ENCODE measurements at places on chromosomes 2 and 18. TPM values are rescaled to one million over a fixed set of nuclear protein-coding genes. Genes with fewer than 3 reads are reported as not detected.

The BMP10 gene
- total RNA-seq = not detected

The TSPYL6 gene
- not detected for total RNA-seq

The CHRND gene
- total RNA-seq = not detected

- H3K27me3 ChIP-seq = peaks cover 30% of the 10 kb centered on the region
- H3K27ac ChIP-seq = no peak overlapping the region
- no peaks in the 10 kb centered on the region for H3K36me3 ChIP-seq
- no peak for DNase-seq
Measured at GRCh38 chr2:96470636-96471035, 34.5 kb downstream of the NEURL3 start.

- H3K36me3 ChIP-seq = no peaks in the 10 kb centered on the region
- H3K27ac ChIP-seq = no peak overlapping the region
- no peak overlapping the region for H3K4me3 ChIP-seq
- peaks cover under 1% of the 10 kb centered on the region for H3K4me1 ChIP-seq
Measured at GRCh38 chr2:11493282-11493681, 27.3 kb upstream of the E2F6 start.

DNA sequence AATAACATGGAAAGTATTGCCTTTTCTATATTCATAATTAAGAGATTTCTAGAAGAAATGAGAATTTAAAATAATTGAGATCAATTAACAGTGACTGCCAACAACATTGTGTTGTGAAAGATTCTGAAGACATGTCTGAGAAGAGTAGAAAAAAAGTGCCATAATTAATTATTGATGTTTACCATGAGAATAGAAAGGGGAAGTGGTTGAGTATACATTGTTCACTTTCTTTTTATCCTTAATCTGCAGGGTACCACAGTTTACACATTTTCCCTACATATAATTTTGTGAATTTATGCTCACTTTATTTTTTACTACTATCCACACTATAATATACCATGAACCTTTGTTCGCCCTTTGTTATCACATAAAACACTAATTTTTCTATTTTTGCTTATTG, 47.1 kb upstream of the UBE2E3 start:
- no peak overlapping the region for H3K27ac ChIP-seq
- no peak overlapping the region for H3K4me3 ChIP-seq
- no peaks in the 10 kb centered on the region for H3K36me3 ChIP-seq
- H3K4me1 ChIP-seq = no peaks in the 10 kb centered on the region

DNA sequence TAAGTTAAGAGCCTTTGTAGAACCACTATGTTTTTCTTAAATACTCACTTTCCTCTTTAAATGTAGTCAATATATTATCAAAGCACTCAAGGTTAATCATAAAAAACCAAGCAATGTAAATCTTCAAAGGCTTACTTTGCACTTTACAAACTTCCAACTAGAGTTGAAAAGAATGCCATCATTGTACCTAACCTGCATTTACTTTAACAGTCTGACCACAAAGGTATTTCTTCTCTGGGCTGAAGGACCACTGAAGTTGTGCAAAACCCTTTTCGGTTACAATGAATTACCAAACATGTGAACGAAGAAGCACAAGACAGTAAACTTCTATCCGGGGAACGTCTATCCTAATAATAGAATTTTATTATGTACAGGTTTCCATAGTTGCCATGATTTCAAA, 3.0 kb downstream of the HNRNPLL start:
- peak overlapping the region; percentile 95 for H3K4me3 ChIP-seq
- peaks cover 7% of the 10 kb centered on the region for H3K36me3 ChIP-seq
- H3K27ac ChIP-seq = peak overlapping the region; percentile 86
- H3K27me3 ChIP-seq = no peaks in the 10 kb centered on the region
- peaks cover 59% of the 10 kb centered on the region for H3K4me1 ChIP-seq

DNA sequence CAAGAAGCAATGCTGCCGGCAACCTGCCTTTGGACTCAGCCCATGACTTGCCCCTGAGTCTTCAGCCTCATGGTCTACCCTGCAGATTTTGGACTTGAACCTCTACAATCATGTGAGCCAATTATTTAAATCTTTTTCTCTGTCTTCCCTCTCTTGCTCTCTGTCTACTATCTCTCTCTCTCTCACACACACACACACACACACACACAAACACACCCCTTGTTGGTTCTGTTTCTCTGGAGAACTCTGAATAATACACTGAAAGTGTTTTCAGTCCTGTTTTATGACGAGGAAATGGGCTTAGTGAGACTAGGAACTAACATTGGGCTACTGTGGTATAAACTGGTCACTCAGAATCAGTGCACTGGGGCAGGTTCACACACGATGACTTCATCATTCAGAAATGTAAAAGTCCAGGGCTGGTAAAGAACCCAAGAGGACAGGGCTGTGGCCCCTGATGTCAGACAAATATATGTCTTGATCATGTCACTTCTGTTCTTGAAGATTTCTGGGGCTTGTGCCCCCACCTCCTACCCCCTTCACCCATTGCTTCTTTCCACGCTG, 266.1 kb upstream of the SIX2 start:
- peaks cover 19% of the 10 kb centered on the region for H3K4me1 ChIP-seq
- H3K36me3 ChIP-seq = no peaks in the 10 kb centered on the region
- DNase-seq = peak; percentile 10
- peaks cover 14% of the 10 kb centered on the region for H3K27me3 ChIP-seq

DNA sequence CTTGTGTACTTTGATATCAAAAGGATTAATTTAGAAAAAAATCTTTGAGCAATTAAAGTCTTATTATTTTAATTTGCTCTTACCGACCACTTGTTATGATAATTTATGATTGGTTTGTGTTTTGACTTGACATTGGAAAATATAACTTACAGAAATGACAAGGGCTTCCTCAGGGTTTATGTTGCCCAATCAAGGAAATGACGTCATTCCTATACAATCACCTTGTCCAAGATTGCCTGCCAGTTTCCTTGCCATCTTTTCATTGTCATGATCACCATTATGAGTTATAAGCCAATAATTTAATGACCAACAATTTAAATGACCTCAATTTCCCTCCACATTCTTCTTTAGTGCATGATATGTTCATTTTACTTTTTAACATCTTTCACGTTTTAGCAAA, 351.8 kb upstream of the TMEFF2 start:
- H3K36me3 ChIP-seq = no peaks in the 10 kb centered on the region
- H3K27ac ChIP-seq = no peak overlapping the region
- no peaks in the 10 kb centered on the region for H3K4me1 ChIP-seq
- no peak for DNase-seq
- H3K4me3 ChIP-seq = no peak overlapping the region
- no peaks in the 10 kb centered on the region for H3K27me3 ChIP-seq

DNA sequence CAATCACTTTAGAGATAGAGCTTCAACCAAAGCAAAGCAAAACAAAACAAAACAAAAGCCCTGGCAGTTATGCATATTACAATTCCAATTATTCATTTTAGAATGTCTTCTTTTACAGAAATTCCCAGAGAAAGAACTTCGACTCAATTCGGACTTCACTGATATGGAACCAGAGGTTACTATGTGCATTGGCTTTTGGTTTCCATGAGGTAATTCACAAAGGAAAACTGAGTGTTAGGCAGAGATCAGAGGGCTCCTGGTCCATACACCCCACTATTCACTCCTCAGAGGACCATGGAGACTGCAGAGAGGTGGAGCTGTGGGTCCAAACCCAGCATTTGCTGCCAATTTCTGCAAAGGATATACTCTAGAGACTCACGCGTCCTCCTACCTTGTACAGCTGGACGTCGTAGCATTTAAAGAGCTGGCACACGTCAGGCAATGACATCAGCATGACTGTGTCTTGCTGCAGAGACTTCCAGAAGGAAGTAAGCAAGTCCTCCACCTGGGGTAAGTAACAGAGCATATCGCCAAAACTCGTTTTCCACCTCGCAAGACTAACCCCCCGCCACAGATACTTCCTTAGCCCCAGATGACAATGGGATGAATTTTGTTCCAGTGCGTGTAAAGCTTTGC, 31.3 kb upstream of the CREG2 start:
- no peak overlapping the region for H3K4me3 ChIP-seq
- no peaks in the 10 kb centered on the region for H3K27me3 ChIP-seq
- no peak overlapping the region for H3K27ac ChIP-seq
- H3K4me1 ChIP-seq = no peaks in the 10 kb centered on the region
- peaks cover 23% of the 10 kb centered on the region for H3K36me3 ChIP-seq

- H3K36me3 ChIP-seq = 0 out of 2 replicates have a peak, but pooled peaks cover 6% of the 10 kb centered on the region
- peak; percentile 43 for DNase-seq
- H3K27ac ChIP-seq = no peak overlapping the region
- peaks cover 42% of the 10 kb centered on the region for H3K4me1 ChIP-seq
- peaks cover 2% of the 10 kb centered on the region for H3K27me3 ChIP-seq
Measured at GRCh38 chr18:10234912-10235660, 219.3 kb upstream of the APCDD1 start.

DNA sequence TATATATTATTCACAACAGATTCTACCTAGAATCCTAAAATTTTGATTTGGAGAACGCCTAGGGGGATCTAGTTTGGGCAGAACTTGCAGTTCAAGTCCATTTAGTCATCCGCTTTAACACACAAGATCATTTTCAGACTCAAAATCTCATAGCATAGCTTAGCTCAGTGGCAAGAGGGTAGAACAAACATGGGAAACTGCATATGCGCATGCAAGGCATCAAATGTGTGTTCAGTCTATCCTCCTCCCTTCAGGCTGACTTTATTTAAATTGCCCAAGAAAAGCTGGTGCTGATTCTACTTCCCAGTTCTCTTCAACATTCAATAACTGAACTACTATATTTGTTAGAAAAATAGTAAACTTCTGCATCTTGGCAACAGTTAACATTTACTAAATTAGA, 79.6 kb upstream of the NRXN1 start:
- H3K4me3 ChIP-seq = no peak overlapping the region
- H3K36me3 ChIP-seq = no peaks in the 10 kb centered on the region
- no peak for DNase-seq
- no peaks in the 10 kb centered on the region for H3K4me1 ChIP-seq
- no peaks in the 10 kb centered on the region for H3K27me3 ChIP-seq
- no peak overlapping the region for H3K27ac ChIP-seq

DNA sequence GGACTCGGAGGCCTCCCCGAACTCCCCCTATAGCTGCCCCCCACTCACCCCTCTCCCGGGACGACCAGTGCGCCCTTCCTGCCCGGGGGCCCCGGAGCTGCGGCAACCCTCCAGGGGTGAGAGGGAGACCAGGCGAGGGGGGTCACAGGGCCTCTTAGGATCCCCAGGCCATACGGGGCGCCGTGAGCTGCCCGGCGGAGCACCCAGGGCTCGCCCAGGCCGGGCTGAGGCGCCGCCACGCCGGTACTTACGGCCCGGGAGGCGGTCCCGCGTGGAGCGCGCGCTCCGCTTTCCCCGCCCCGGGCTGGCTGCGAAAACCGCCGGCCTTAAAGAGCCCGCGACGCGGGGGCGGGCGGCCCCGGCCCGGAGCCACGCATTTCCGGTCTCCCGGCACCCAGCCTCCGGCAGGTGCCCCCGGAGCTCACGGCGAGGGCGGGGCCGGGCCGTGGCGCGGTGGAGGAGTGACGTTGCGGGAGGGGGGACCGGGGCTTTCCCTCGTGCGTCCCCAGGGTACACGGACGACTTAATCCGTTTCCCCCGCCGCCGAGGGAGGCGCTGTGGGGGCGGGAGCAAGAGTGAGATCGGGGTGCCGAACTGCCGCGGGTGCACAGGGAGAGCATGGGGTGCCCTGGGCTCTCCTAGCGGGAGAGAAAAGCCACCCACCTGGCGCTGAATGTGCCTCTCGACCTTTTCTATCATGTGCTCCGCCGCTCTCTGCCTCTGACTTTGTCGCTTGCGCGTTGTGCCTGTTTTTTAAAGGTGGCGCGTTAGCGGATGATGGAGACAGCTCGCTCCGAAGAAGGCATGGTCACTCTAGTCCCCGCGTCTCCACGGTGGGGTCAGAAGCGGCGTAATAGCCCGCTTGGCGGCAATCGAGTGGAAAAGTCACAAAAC, at the start of gene METTL21A:
Gene METTL21A (minus strand): TSS at position 381 of the 894 bp plus-strand sequence. CDS start 1,019 bp downstream, outside the sequence.
- peak within 1 kb of the TSS; percentile 95 for H3K4me3 ChIP-seq
- peaks cover 6% of the 10 kb centered on the region for H3K36me3 ChIP-seq
- H3K27me3 ChIP-seq = peaks cover 4% of the 10 kb centered on the region
- peak; percentile 60 for DNase-seq

DNA sequence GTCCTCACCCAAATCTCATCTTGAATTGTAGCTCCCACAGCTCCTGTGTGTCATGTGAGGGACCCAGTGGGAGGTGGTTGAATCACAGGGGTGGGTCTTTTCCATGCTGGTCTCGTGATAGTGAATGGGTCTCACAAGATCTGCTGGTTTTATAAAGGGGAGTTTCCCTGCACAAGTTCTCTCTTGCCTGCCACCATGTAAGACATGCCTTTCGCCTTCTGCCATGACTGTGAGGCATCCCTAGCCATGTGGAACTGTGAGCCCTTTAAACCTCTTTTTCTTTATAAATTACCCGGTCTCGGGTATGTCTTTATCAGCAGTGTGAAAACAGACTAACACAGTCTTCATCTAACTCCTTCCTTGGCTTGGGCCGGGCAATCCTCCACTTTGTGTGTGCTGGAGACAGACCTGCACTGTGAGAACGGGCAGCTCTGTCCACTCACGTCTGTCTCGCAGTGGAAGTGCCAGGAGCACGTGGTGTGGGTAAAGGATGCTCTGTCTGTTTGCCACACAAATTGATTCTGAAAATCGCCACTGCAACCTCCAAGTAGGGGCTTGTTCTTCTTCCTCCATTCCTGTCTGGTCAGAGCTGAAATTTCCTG, 47.6 kb upstream of the OTOS start:
- H3K27me3 ChIP-seq = peaks cover 70% of the 10 kb centered on the region
- no peak overlapping the region for H3K27ac ChIP-seq
- peaks cover 9% of the 10 kb centered on the region for H3K36me3 ChIP-seq
- H3K4me1 ChIP-seq = no peaks in the 10 kb centered on the region

DNA sequence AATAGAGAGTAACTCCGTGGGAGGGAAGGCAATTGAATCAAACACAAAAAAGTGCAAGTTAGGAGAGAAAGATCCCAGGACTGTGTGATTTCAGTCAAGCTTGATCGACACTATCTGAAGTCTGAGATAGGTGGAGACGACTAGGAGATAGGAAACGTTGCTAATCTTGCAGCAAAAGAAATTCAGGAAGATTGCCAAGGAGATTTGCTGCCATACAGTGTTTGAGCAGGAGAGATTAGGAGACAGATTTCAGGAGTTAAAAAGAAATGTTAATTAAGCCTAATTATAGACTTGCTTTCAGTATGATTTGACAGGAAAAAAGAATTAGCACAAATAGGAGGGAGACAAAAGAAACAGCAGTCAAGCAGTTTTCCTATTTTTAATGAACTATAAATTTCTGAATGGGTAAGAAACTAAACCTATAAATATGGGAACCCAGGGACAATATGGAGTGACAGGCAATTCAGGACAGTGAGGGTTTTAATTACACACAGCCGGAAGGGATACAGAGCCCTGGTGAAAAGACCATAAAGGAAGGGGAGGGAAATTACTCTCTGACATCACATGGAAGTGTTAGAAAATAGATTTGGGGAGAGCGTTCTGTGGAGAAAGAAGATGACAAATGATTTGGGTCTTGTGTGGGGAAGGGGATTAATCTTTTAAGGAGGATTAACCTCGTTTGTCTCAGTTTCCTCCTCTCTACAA, 72.6 kb downstream of the SUCLG1 start:
- H3K4me1 ChIP-seq = peaks cover 9% of the 10 kb centered on the region
- no peak overlapping the region for H3K27ac ChIP-seq
- H3K4me3 ChIP-seq = no peak overlapping the region
- H3K36me3 ChIP-seq = no peaks in the 10 kb centered on the region
- peaks cover 3% of the 10 kb centered on the region for H3K27me3 ChIP-seq

Data from HFFc6 (cell line).